ENCODE measurements at places on chromosomes 2 and 18.

GRCh38 chr2:109285244-109285651 lies 156.2 kb downstream of the SH3RF3 start:
- peak; percentile 35 for DNase-seq

DNA sequence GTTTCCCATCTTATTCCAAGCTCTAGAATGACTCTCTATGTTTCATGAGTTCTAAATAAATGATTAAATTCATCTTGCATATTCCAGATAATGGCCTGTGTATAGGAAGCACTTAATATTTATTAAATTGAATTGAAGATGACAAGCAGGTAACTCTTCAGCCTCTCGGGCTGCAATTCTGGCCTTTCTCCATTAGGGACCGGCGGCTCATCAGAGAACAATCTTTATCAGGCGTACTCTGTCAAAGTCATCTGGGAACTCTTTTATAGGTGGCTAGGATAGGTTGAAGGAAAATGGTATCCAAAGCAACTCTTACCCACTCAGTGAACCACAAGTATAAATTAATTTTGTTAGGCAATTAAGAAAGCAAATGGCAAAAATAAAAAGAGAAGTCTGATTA lies 308.5 kb downstream of the NOL4 start:
- no peak for DNase-seq

DNA sequence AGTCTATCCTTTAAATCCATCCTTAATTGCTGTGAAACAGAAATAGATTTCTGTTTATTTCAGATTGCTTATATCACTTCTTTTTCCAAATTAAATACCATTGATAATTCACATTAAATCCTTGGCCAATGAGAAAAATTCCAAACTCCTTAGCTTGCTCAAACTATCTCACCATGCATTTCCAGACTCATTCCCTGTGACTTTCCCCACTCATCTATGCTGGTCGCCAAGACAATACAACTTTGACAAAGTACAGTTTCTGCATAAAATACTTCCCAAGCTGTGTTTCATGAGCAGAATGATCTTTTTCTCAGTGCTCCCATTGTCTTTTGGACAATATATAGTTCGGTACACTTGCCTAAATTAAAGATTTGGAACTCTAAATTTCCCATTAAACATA lies 575.6 kb downstream of the CPS1 start:
- no peak for DNase-seq

- DNase-seq = no peak
Measured at GRCh38 chr2:198077477-198077876, 273.1 kb downstream of the PLCL1 start.
